Fibroblast of skin of left biceps (primary cell): ENCODE measurements at places on chromosomes 1 and 21.

GRCh38 chr1:67792741-67793458, 40.4 kb downstream of the GNG12 start:
- no peak for DNase-seq

- no peak for DNase-seq
These were observed 53.2 kb upstream of the SOD1 start for GRCh38 chr21:31606081-31606874.

DNA sequence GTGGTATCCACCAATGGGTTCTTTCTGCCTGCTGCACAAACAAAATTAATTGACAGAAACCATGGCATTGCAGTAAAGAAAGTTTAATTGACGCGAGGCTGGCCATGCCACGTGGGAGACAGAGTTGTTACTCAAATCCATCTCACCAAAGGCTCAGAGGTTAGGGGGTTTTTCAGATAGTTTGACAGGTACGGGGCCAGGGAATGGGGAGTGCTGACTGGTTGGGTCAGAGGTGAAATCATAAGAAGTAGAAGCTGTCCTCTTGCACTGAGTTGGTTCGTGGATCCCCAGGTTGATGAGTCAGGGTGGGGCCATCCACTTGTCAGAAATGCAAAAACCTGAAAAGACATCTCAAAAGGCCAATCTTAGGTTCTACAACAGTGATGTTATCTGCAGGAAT, 941 bp upstream of the TBCE start:
- no peak for DNase-seq

DNA sequence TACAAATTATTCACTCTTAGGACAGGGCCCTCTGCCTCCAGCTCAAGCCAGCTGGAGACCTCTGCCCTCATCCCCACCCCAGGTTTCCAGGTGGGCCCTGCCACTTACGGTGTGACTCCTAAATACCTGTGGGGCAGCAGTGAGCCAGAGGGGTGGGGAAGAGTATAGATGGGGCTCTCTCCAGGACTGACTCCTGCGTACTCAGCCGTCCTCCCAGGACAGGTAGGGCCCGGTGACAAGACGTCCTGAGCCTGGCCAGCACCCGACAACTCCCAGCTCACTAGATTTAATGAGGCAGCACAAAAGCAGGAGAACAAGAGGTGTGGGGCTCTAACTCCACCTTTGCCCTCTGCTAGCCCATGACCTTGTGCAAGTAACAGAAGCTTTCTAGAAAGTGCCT, 16.8 kb downstream of the GNG12 start:
- no peak for DNase-seq

- no peak for DNase-seq
These were observed 256.8 kb downstream of the FAF1 start for GRCh38 chr1:50703240-50703639.

DNA sequence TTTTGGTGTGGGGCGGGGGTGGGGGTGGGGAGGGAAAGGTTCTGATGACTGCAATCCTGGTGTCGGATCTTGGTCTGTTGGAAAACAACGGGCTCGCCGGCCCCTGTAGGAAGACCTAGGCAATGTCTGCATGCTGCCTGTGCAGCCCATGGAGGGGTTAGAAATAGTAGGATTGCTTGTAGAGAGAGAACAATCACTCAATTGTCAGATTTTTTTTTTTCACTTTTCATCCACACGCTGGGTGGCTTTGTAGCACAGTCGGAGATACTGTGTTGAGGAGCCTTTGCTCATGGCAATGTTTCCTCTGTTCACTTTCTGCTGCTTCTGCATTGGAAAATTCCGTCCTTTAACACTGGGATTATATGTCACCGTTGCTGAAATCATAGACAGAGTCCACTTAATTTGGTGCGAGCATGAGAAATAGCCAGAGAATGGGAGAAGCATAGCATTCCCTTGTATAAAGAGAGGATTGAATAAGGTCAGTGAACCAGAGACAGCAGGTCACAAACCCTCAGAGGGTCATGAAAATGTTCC, 107.5 kb downstream of the MRPS6 start:
- no peak for DNase-seq

DNA sequence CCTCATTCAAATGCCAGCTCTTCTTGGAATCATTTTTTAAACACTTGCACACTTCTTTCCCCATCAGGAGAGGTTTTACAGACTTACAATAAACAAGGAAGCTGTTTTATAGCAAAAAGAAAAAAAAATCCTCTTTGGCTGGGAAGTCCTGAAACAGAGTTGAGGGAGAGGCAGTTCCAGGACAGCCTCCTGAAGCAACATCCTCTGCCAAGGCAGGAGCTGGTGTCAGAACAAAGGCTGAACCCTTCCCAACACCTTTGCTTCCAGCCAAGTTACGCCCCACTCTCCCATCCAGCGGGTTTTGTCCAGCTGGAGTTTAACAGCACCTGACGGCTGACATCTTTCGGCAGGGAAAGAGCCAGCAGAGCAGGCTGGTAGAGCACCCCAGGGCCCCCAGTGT, 287.8 kb downstream of the RRAGC start:
- no peak for DNase-seq

DNA sequence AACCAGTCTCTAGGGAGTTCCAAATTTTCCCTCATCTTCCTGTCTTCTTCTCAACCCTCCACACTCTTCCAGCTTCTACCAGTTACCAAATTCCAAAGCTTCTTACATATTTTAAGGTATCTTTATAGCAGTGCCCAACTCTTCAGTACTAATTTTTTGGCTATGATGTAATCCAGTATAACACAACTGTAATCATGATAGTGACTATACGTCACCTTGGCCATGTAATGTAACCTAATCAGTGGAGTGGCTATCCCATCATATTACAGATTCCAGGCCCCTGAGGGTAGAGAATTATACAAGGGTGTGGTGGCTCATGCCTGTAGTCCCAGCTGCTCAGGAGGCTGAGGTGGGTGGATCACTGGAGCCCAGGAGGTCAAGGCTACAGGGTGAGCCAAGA, 143.2 kb downstream of the CLEC20A start:
- no peak for DNase-seq

DNA sequence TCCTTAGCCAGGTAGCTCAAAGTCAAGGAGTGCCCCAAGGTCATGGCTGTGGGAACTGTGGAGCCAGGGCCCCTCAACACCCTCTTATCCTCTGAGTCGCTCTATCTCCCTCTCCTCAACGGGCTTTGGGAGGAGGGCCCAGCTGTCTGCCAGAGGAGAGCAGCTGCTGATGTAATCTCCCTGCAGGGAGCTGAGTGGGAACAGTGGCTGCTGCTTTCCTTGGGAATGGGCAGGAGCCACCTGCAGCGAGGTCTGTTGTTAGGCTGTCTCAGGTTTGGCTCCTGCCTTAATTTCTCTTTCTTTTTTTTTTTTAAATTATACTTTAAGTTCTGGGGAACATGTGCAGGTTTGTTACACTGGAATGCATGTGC, 58.8 kb upstream of the MAP1LC3C start:
- no peak for DNase-seq

DNA sequence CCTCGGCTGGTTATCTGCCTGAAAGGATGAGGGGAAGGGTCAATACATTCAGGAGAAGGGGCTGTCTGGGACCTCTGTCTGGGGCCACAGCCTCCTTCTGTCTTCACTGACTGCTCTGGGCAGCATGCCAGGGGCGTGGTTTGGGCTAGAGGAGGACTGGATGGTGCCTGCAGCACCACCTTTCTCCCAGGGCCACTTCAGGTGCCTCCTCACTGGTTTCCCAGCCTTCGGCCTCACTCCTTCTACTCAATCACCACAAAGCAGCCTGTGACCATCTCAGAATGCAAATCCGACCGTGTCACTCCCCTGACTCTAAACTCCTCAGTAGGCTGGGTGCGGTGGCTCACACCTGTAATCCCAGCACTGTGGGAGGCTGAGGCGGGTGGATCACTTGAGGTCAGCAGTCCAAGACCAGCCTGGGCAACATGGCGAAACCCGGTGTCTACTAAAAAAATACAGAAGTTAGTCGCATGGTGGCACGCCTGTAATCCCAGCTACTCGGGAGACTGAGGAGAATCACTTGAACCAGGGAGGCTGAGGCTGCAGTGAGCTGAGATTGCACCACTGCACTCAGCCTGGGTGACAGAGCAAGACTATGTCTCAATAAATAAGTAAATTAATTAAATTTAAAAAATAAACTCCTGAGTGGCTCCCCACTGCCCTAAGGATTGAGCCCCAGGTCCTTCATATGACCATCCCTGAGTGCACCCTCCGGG, 50.1 kb upstream of the ECE1 start:
- DNase-seq = no peak

DNA sequence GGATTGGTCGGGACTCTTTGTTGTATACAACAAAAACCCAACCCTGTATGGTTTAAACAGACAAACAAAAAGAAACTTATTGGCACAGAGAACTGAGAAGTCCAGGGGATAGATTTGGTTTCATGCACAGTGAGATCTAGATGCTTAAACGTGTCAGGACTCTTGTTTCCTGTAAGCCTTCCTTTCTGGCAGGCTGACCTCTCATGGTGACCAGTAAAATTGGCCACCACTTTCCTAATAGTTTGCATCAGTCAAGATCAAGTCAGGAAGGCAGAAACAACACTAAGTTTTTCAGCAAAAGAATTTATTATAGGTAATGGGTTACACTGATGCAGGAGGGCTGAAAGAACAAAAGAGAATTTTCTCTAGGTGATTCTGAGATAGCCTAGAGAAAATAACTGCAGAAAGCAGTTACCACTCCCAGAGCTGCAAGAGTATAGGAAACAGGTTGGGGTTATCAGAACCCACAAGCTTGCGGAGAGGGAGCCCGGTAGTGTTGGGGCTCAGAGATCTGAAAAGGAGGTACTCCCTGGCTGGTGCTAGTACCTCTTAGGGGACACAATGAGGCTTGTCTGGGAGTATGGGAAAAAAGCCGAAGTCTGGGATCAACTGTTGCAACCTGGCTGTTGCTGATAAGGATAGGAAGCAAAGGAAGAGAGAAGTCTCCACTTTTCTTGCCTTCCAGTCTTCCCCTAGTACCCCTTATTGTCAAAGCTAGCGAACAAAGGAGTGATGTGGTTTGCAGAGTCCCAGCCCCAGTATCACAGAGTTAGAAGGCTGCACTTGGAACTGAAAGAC, 21.4 kb downstream of the CITED4 start:
- no peak for DNase-seq

DNA sequence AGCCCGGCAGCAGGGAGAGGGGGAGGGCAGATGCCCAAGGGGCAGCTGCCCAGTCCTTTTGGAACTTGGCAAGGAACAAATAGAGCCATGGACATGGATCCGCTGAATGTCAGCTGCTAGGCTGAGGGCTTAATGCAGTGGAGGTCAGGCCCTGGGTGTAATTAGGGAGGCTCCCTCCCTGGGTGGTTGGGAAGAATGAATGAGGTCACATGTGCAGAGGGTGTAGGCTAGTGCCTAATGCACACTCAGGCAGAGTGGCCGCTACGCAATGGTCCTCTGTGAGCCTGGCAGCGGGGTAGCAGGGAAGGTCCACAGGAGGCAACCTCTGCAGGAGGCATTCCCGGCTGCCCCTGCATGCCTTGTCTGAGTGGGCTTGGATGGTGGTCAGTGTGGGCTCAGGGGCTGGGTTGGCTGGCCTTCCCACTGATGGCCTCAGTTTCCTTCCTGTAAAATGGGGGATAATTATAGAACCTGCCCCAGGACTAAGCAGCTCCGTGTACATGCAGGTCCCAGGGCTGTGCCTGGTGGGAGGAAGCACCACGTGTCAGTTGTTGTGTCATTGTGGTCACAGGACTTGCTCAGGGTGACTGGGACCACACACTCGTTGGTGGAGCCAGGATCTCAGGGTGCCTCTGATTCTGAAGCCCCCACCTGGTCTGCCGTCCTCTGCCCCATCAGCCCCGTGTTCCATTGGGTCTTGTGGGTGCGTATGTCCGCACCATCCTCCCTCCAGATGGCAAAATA, 81.6 kb upstream of the ACTL8 start:
- DNase-seq = no peak

DNA sequence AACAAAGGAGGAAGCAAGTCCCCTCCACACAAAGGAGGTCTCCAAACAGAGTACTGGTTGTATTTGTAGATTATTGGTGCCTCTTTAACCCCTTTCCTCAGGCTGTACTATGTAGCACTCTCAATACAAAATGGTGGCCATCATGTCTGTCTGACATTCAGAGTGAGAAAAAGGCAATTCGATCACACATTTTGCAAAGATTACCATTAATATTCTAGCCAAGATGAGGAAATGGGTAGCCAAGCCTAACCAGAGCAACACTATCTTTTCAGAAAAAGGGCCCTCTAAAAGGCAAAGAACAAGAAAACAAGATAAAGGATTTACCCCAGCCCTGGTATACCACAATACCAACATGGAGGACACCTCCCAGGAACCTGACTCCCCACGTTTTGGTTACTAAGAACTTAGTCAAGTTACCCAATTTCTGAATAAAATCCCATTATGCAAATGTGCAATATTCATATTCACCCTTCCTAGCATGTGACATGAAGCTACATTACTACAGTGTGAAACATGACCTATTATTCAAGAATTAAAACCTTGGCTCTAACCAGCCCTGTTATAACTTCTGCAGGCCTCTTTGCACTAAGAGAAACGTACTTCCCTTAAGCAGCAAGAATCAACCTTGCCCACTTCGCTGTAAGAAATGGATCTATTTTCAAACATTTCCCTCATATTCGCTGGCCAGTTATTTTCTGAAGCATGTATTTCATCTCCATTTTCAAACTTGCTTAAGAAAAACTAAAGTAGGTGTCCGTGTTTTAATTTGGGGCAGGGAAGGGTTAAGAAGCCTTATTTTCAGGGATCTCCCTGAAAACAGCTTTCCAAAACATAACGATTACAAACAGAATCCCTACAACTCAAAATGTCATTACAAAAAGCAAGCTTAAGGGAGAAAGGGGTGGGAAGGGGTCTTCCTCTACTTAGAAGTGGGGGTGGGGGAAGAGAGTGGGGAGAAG, 2.1 kb downstream of the KDM5B start:
- DNase-seq = no peak

GRCh38 chr1:3331564-3331963, 122.9 kb upstream of the ARHGEF16 start:
- DNase-seq = no peak

DNA sequence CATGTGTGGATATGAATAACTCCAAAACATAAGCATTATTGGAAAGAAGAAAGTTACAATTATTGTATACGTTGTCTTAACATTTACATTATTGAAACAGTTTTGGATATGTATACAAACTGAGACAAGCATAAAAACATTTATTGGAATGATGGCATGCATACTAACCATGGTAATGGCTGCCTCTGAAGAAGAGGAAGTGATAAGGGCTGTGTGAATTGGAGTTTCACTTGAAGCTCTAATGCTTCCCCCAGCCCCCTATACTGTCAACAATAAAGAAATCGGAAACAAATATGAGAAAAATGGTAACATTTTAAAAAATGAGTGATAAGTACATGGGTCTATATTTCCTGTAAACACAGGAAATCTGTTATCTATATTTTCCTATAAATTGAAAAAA, 367.7 kb upstream of the DPYD start:
- DNase-seq = no peak
